ENCODE measurements at places on chromosomes 7 and 10.

DNA sequence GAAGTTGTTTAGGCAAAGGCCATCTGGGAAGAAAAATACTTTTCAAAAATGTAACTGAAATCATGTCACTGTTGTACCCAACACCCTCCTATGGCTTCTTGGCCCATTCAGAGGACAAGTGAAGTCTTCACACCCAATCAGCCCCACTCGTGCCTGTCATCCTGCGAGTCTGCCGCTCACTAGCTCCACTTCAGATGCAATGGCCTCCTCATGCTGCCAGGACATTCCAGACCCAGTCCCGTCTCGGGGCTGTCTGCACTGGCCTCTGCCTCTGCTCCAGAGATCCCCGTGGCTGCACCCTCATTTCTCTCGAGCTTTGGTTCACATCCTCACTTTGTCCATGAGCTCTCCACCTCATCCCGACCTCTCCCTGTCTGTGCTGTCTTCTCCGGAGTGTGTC is 227.1 kb downstream of the KCNMA1 start:
- DNase-seq = no peak

DNA sequence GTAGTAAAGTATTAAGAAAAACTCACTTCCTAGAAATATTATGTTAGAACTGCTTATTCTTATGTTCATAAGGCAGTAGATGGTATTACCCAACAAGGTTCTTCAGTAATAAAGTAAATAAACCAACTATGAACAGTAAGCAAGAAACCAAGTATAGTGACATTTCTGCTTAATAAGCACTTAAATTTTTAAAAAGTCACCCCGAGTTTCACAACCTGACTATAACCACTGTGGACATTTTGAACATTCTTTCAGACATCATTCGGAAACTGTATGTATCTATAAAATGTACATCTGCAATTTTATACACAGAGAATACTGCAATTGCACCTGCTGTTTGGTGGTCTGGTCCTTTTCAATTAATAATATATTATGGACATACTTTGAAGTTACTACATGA is 1073.6 kb downstream of the XPNPEP1 start:
- DNase-seq = no peak

- DNase-seq = peak; percentile 22
Observed at GRCh38 chr10:132627666-132628531, 90.3 kb downstream of the INPP5A start.

DNA sequence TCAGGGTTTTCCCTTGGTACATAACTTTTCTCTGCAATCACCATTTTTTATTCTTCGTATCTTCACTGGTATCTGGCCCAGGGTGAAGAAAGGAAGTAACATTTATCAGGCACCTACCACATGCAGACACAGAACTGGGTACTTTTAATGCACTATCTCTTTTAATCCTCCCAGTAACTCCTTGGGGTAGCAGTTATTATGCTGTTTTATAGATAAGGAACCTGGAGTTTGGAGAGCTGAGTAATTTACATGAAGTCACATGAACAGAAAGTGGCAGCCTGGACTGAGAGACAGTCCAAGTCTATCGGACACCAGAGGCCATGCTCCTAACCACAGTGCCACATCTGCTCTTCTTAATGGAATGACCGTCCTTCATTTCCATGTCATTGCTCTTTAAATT is 117.1 kb upstream of the PODXL start:
- no peak for DNase-seq

DNA sequence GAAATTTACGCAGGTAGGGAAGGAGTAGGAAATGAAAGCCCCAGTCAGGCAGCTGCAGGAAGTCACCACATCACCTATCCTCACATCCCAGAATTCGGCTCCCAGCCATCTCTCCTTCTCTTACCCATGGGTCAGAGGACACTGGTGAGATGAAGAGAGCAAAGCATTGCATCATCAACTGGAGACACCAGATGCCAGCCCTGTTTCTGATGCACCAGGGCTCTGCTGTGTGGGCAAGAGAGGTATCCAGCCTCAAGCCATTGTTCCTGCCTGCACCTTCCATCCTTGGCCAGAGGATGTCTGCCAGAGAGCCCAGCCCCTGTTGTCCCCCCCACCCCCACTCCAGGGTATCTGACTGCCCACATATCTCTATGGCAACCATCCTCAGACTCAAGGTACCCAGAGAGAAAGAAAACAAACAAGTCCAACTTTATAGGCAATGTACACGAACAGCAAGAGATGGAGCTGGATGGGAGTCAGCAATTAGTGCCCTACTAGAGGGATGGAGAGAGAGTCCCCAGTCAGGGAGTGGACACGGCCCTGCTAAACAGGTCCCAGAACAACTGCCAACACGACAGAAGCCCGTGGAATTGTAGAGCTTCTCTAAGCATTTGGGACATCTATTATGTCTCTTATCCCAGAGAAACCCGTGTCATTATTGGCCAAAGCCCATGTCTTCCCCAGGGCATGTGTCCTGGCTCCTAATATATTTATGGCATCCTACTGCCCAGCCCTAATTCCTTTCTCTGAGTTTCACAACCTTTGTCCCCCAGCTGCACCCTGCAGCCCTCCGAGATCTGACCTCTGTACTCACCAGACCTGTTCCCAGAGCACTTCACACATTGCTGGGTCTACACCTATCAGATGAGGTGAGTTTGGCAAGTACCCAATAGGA is 2.8 kb downstream of the CAMK2G start:
- no peak for DNase-seq

GRCh38 chr7:15764010-15764409 is 77.5 kb upstream of the MEOX2 start:
- no peak for DNase-seq

DNA sequence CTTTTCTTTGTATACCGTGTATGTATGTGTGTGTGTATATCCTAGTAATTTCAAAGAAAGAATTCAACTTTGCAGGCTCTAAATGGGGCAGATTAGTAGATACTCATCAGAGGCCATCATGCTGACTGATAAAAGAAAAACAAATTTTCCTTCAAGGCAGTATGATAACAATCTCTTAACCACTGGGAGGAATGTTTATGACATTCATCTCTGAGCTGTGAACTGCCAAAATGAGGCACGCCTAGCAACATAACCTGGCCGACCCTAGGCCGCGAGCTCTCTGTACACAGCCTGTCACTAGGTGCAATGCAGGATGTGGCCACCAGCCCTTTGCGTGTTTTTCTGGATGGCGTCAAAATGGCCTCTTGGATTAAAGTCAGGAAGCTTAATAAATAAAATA is 343.7 kb upstream of the GALNT17 start:
- DNase-seq = peak; percentile 10

GRCh38 chr10:122664501-122664900 is 35.1 kb downstream of the C10orf120 start:
- no peak for DNase-seq

DNA sequence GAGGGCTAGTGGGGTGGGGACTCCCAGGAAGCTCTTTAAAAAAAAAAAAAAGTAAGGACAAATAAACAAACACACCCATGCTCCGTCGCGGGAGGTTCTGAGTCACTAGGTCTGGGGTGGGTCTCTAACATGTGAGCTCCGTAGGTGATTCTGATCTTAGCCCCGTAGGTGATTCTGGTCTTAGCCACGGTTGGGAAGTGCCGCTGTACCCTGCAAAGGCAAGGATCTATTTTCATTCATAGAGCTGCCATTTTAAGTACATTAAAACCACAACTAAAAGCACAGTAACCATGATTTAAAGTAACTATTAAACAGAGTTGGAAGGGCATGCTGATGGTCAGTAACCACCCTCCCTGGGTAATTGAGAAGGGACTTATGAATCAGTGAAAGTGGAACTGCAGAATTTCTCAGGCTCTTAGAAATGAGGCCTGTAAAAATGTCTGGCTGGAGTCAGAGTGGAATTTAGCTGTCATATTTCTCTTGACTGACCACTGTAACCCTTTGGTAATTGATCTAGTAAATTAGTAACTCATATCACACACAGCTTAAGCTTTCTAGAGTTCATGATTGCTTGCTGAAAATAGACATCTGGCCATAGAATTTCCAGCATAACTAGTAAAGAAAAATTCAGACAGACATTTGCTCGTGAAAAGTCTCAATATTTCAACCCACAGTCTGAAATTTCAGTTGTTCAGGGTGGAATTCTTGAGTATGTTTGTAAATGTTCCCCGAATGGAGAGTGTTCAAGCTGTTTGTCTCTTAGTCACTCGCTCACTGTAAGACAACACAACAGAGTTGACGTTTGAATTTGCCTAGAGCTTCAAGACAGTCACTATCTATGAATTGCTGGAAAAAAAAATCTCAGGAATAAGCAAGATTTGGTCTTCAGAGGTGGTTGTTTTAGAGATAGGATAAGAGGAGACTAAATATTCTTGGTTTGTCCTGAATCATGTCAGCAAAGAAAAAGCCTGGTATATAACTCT is 34.2 kb upstream of the TCF7L2 start:
- peak; percentile 61 for DNase-seq

DNA sequence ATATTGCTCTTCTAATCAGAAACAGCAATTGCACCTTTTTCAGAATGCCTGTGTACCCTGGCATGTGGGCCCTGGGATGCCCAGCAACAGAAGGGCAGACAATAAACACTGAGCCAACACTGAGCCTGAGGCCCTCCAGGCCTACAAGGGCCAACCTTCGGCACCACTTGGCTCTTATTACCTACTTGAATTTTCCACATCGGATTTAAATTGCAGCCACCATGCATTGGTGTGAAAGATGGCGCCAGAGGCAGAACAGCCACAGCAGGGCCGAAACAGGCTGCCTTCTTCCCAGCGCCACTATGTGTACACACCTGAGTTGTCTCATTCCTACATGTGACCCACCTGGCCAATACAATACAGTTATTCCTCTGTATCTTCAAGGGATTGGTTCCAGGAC is 51.4 kb upstream of the EZH2 start:
- no peak for DNase-seq

GRCh38 chr10:49061667-49062066 is 53.7 kb downstream of the VSTM4 start:
- no peak for DNase-seq

- DNase-seq = no peak
Observed at GRCh38 chr7:64892666-64893309, 10.3 kb upstream of the ZNF273 start.

DNA sequence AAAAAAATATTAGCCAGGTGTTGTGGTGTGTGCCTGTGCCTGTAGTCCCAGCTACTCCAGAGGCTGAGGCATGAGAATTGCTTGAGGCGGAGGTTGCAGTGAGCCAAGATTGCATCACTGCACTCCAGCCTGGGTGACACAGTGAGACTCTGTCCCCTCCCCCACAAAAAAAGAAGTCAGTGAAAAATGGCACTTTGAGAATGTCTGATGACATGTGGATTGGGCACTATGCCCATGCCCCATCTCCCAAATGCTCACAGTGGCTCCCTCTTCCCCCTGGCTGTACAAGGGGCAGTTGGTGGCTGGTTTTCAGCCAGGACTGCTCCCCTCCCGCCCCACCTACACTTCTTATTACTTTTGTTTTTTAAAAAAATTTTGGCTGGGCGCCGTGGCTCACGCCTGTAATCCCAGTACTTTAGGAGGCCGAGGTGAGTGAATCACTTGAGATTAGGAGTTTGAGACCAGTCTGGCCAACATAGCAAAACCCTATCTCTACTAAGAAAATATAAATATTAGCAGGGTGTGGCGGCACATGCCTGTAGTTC is 26.1 kb downstream of the IL15RA start:
- peak; percentile 32 for DNase-seq

- DNase-seq = no peak
Observed at GRCh38 chr7:130486954-130487436, 4.9 kb upstream of the MEST start.

- DNase-seq = no peak
Observed at GRCh38 chr7:27199849-27200760, at the start of gene HOXA13. TSS of gene HOXA13 (minus strand) at chr7:27200091. CDS start at chr7:27200077, 14 bp downstream.

GRCh38 chr7:5424749-5425506 is 1.3 kb upstream of the TNRC18 start:
- DNase-seq = peak; percentile 45

DNA sequence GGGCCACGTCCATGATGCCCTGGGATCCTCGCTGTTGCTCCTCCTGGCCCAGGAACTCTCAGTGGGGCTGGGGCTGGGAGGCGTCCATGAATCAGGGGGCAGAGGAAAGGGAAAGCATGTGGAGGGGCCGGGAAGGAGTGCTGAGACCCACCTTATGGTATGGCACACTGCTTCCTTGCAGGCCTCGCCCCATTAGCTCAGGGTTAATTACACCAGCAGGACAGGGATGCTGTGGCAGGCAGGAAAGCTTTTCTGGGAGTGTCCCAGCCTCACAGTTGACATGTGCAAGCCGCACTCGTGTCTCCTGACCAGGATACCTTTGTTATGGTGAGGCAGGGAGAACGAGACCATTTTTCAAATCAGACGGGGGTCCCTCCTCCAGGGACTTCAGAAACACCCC is 109.7 kb upstream of the PCBD1 start:
- no peak for DNase-seq

GRCh38 chr10:1345368-1345767 is 289.2 kb downstream of the WDR37 start:
- DNase-seq = no peak

DNA sequence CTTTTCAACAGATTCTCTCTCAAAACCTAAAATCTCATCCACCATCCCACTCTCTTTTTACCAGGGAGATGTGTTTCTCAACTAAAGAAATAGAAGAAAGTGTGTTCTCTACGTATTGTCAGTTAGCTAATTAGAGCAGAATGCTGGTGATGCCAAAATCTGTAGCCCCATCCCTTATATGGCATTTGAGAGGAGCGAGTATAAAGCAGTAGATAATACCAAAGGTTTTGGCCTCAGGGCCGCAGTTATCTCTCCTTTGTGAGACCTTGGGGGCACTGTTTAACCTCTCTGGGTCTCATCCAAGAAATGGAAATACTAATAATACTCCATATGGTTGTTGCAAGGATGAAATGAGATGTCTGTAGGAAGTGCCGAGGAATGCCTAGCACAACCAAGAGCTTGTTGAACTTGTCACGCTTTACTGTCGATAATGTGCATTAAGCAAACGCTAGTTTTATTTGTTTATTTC is 456 bp upstream of the DLD start:
- DNase-seq = no peak

GRCh38 chr7:130970696-130971095 is 236.7 kb upstream of the KLF14 start:
- DNase-seq = no peak

- no peak for DNase-seq
Observed at GRCh38 chr10:70101668-70102067, 31.0 kb downstream of the AIFM2 start.

DNA sequence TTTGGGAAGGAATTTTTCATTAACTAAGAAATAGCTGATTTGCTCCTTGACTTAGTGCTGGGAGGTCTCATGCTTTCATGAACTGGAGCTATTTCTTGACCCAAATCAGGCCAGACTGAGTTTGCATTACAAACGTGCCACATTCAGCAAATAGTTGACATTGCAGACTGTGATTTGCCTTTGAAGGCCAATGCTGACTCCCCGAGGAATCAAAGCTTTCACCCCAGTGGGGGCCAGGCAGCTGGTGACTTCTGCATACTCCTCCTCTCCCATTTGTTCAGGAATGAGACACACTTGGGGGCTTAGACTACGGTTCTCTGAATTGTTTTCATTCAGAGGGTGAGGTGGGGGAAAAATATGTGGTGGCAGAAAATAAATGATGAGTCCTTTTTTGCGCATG is 111.0 kb upstream of the JAZF1 start:
- DNase-seq = no peak

DNA sequence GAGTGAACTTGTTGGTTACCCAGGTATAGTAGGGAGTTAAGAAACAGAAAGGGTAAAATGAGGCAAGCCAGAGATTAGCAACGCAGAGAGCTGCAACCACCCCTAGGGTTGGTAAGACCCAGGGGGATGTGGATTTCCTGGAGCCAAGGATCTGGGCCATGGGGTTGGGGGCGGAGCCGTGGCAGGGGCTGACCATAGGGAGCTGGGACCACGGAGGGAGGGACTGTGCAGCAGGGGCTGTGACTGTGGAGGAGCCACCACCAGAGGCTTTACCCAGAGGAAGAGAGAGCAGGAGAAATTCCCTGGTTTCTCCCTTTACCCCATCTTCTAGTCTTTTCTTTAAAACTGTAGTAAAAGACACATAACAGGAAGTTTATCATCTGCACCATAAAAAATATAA is 58.6 kb upstream of the BAIAP2L1 start:
- no peak for DNase-seq
